Stimulated activated CD8-positive, alpha-beta memory T cell treated with anti-CD3 and anti-CD28 coated beads, Interleukin-7, amount 100 ng/mL, for 4 hours (primary cell): ENCODE measurements at places on chromosomes 11 and 22.

DNA sequence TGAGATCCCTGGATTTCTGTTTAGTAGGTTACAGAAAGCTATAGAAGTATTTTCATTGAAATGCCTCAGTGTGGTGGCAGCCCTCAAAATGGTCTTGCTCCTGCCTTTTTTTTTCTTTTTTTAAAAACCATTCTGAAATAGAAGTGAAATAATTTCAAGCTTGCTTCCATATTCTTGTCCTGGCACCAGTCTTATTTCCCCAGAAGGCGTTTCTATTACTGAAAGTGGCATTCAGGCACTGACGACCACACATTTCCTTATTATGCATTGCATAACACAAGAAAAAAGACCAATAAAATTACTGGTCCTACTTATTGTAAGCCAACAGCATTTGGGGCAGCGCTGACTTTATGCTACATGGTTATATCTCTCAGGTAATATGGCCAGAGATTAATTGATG, 24.5 kb upstream of the LRRC4C start:
- DNase-seq: no peak

GRCh38 chr11:68454767-68455166, 5.8 kb upstream of the PPP6R3 start:
- no peak for DNase-seq

- no peak for DNase-seq
These were observed 41.6 kb downstream of the AHNAK start for GRCh38 chr11:62505059-62505439.

- no peak for DNase-seq
These were observed 61.3 kb upstream of the CHORDC1 start for GRCh38 chr11:90284171-90284570.

DNA sequence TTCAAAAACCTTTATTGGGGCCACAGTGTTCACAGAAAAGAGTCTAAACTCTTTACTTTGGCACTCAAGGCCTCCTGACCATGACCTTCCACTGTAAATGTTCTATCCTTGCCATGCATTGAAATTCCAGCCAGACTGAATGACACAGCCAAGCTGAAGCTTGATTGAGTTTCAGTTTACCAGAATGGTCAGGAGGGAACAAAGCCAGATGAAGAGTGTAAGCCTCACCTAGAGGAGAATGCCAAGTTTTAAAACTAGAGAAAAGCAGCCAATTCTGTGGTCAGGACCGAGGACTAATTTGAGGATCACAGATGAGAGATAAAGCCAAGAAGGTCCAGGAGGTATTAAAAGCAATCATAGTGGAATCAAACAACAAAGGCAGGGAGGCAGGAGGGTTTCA, 215.3 kb downstream of the KCNA4 start:
- DNase-seq: no peak

GRCh38 chr11:115606498-115607220, 102.4 kb upstream of the CADM1 start:
- no peak for DNase-seq

- no peak for DNase-seq
These were observed 41.7 kb downstream of the LMO1 start for GRCh38 chr11:8221917-8222495.

- no peak for DNase-seq
These were observed 326.2 kb downstream of the TBC1D22A start for GRCh38 chr22:47088480-47089158.

DNA sequence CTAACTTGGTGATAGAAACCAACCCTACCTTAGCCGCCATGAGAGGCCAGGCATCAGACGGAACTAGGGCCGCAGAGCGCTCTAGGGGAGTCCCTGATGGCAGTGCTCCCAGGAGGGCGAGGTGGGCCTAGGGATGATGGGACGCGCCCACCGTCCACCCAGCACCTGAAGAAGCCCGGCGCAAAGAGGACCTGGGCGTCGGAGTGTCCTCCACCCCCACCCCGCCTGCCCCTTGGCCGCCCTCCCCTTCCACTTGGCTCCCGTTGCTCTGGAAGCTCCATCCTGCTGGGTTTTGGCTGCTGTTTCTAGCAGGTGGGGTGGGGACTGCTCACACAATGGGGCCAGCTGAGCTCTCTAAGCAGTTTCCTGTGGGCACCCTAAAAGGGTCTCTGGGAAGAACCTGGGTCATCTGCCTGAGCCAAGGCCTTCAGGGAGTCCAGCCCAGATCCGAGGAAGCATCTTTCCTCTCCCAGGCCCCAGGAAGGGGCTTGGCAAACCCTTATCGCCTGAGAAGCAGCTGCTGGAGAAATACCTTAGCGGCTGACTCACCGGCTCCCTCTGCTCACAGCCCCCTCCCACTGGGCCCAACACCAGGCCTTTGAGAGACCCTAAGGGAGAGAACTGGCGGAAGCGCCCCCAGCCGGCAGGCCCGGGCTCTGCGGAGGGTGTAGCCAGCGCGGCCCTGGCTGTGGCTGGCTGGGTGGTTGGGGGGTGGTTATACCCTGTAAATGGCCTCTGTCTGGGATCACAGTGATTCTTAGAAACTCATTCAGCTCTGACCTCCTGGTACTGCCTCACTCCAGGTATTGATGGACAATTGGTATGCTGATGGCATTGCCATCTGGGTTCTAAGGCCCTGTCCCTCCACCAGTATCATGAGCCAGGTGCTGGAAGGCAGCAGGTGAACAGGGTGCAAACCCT, 19.3 kb downstream of the CREB3L1 start:
- no peak for DNase-seq

DNA sequence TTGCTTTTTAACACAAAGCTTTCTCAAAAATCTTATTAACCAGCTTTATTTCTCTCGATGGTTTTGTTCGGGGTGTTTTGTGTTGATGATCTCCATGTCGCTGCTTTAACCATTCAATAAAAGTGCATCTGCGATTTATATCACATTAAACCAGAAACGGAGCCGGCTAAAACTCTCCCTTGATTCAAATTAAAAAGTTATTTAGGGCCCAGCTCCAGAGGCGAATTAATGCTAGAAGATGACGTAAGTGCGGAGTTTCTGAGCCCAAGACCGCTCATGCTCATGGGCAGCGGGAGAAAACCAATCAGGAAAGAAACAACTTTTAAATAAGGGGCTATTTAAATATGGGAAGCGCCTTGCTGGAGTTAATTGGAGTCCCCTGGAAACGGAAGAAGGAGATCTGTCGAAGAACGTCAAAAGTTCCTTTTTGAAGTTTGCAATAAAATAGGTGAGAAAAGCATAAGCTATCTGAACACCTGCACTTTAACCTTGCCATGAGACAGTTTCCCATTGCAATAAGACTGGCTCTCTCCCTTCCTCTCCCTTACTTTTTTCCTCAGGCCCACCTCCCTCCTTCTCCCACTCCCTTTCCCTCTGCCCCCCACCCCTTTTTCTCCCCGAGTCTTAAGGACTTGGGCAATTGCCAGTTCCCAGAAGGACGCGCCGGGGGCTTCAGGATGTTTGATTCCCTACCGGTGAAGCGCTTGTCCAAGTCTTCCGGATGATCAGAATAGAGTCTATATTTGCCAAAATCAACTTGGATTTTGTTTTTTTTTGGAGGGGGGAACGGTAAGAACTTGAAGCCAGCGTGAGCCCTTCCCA, 1.9 kb upstream of the DBX1 start:
- no peak for DNase-seq

DNA sequence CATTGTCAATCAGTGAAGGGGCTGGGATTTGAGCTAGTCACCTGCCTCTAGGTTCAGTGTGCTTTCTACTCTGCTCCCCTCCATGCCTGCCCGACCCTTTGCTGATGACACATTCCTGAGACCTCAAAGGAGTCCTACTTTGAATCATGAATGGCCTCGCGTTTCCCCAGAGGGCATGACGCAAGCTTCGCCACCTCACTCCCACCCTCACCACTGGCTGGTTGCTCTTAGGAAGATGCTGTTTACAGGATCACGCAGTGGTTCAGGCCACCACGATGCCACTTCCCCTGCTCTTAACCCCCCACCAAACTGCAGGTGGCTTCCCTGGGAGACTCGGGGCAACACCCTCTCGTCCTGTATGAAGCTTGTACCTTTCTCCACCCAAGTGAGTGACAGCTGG, 62.9 kb upstream of the B3GAT1 start:
- no peak for DNase-seq

- DNase-seq: no peak
These were observed 27.0 kb downstream of the MFNG start for GRCh38 chr22:37459206-37459605.

DNA sequence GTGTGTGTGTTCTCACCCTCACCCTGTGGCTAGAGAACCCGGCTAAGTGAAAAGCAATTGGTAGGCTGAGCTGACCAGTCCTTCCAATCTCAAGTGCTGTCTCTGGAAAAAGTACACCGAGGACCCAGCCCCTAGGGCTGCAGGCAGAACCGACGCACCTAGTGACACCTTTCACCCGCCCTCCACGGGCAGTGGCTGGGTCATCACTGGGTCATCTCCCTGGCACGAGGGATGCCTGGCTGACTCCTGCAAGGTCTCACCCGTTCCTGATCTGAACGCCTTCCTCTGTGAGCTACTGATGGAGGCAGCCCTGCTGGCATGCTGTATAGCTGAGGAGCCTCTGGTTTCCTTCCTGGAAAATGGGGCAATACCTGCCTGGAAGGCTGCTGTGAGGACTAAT, 311.5 kb downstream of the NTM start:
- no peak for DNase-seq

- no peak for DNase-seq
These were observed 87.1 kb downstream of the PRR5L start for GRCh38 chr11:36383195-36383594.

GRCh38 chr11:43835104-43835503, 45.5 kb upstream of the ALKBH3 start:
- no peak for DNase-seq

- no peak for DNase-seq
These were observed 164.0 kb downstream of the TENM4 start for GRCh38 chr11:79276736-79277325.
